Osteocyte (in vitro differentiated cells): ENCODE measurements at places on chromosomes 7 and 10. TPM values are rescaled to one million over a fixed set of nuclear protein-coding genes. Genes with fewer than 3 reads are reported as not detected.
A peak's percentile ranks its signal among the peaks of the same experiment; 100 is the strongest.

DNA sequence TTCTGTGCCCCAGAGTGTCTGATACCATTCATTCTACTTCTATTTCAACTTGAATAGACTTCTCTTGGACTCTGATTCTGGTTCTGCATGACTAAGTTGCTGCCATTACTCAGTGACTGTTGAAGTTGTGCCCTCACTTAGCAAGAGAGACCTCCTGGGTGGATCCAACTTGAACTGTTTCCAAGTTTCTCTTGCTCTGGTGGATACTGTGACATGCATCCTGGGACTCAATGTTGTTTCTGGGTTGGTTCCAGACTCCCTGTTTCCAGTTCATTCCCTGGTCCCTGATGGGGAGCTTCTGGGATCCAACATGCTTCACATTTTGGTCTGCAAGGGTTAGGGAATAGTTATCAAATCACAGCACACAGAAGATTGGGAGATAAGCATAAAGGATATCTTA, 26.2 kb upstream of the PRPF18 start:
- DNase-seq = no peak

DNA sequence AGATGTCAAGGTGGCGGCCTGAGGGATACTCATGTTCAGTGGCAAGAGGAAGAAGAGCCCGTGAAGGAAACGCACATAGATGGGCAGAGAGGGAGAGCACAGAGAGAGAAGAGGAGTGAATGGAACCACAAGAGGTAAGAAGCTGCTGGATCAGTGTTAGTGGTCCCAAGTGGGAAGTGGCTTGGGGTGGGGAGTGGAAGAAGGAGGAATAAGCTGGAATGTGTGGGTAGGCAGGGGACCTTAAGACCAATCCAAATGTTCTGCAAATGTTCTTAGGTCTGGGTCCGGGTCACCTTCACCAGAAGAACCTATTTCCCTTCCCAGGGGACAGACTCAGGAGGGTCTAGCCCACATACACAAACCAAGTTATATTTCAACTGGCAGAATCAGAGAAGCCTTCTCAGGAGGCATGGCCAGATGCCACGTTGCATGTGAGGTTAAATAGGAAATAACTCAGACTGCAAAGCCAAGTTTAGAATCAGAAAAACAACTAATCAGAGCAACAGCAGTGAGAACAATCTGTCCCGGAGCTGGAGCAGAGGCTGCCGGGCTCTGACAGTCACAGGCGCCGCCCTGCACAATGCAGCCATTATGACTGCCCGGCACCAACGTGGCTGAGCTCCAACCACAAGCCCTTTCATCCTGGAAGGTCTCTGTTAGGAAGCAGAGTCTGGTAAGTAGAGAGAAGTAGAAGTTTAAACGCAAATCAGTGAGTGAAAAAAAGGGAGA, 78.6 kb upstream of the ARMC3 start:
- DNase-seq = no peak

DNA sequence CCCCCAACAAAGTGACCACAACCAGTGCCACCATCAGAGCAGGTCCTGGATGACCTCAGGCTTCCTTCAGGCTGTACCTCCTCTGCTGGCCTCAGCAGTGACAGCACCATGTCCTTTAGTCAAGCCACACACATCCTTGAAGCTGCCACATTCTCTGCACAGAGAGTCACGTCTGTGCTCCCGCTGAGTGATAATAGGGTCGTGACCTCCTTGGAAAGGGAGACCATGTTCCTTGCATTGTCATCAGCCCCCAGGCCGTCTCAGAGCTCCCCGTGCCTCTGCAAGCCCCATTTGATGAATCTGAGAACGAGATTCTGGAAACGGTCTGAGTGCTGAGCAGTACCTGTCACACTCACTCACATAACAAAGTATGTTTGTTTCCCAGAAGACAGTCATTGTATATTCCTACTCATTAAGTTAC, 106.5 kb upstream of the PRR15 start:
- no peak for DNase-seq

GRCh38 chr10:72426986-72427385, 72.3 kb upstream of the DNAJB12 start:
- DNase-seq = no peak

GRCh38 chr10:118592675-118593330, 2.6 kb downstream of the PRLHR start:
- DNase-seq = no peak

GRCh38 chr7:100745184-100745583, 11.8 kb downstream of the ZAN start:
- DNase-seq = no peak

- DNase-seq = no peak
These were observed 855 bp upstream of the PALD1 start for GRCh38 chr10:70477661-70478162.

GRCh38 chr7:31192986-31193385, 140.9 kb downstream of the ADCYAP1R1 start:
- no peak for DNase-seq

DNA sequence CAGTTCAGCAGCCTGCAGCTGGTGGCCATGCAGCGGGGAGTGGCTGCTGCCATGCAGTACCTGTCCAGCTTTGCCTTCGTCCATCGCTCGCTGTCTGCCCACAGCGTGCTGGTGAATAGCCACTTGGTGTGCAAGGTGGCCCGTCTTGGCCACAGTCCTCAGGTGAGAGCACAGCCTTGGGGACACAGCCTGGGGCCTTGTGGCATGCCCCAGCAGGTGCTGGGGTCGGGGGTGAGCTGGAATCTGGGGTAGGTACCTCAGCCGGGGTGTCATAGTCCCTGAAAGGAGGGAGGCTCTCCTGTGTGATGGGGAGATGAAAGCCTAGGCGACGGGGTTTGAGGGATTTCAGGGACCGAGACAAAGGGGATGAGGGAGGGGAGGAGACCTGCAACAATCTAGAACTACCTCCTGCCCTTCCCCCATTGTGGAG, 14.1 kb downstream of the EPHB6 start:
- no peak for DNase-seq

DNA sequence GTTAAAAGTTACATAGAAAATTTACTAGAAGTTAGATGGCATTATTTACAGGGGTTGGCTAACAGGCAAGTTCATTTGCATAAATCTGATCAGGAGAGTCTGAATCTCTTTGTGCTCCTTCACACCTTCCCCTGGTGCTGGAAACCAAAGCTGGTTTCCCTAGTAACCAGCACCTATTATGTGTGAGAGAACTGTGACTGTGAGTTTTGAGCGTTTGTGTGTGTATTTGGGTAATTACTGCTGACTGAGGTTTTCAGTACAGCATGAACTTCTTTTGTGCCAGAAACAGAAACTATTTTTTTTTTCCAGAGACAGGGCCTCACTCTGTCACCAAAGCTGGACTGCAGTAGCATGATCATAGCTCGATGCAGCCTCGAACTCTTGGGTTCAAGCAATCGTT, 10.3 kb upstream of the IFIT1B start:
- DNase-seq = no peak

GRCh38 chr10:29595636-29596225, 39.0 kb downstream of the SVIL start:
- DNase-seq = peak; percentile 65

GRCh38 chr10:88461426-88461825, 121.7 kb downstream of the RNLS start:
- DNase-seq = no peak

The ASB10 gene
- total RNA-seq = not detected in 2 replicates

The ASB15 gene
- not detected in 2 replicates for total RNA-seq

The ELAPOR2 gene
- 23.6 and 25.7 TPM in 2 replicates for total RNA-seq

The CAMK2G gene
- 37.6 and 38.2 TPM in 2 replicates for total RNA-seq

The GRM3 gene
- not detected in 2 replicates for total RNA-seq

The ALOX5 gene
- total RNA-seq = not detected in 2 replicates

The ABCA13 gene
- 0.63 and 1.1 TPM in 2 replicates for total RNA-seq

The NKX1-2 gene
- not detected in 2 replicates for total RNA-seq

The POU6F2 gene
- 0.63 and 0.78 TPM in 2 replicates for total RNA-seq
